Amniotic epithelial cell (primary cell): ENCODE measurements at places on chromosomes 1 and 21.

GRCh38 chr1:185837711-185838110, 103.5 kb downstream of the HMCN1 start:
- no peak for DNase-seq

- DNase-seq = no peak
These were observed 88.1 kb downstream of the DMRTB1 start for GRCh38 chr1:53547231-53547790.

DNA sequence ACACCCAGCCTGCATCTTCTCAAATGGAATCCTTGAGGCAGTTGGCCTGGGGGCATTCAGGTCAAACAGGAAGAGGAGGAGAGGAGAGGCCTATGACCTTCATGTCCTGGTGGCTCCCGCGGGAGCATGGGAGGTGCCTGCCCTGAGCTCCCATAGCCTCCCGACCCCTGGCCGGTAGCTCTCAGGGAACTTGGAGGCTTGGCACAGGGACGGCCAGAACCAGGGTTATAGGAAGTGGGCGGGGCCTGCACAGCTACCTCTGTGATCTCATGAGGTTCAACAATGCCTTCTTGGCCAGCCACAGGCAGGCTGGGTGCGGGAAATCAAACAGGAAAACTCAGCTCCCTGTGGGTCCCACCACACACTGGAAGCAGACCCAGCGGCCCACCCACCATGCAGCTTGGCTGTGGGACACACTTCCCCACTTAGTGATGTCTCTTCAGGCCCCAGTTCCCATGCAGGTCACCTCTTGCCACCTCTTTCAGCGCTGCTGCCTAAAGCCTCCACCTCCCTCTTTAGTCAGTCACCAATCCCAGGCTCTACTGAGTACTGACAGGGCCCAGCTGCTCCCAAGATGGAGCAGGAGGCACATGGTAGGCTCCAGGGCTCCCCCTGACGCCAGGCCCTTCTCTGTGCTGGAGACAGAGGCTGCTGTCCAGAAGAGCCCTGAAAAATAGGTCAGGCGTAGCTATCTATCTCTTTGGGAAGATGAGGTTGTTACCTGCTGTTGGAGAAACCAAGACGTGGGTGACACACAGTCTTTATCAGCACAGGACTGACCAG, at the start of gene SLFNL1:
Gene SLFNL1 (minus strand): TSS at position 200 of the 783 bp plus-strand sequence. CDS start 1,065 bp downstream, outside the sequence.
- no peak for DNase-seq

- DNase-seq = peak; percentile 65
These were observed 2.6 kb upstream of the CREG1 start for GRCh38 chr1:167555971-167556714.

GRCh38 chr21:31331231-31331630, 12.8 kb downstream of the TIAM1 start:
- DNase-seq = no peak

- DNase-seq = no peak
These were observed 7.0 kb upstream of the GREM2 start for GRCh38 chr1:240618946-240619345.
